HFF-Myc (cell line): ENCODE measurements at places on chromosomes 16 and 17.

- DNase-seq, result no peak
These were observed 363.4 kb downstream of the C16orf95 start for GRCh38 chr16:86953631-86954391.

- DNase-seq, result no peak
These were observed 13.9 kb downstream of the KDM8 start for GRCh38 chr16:27217256-27217655.

DNA sequence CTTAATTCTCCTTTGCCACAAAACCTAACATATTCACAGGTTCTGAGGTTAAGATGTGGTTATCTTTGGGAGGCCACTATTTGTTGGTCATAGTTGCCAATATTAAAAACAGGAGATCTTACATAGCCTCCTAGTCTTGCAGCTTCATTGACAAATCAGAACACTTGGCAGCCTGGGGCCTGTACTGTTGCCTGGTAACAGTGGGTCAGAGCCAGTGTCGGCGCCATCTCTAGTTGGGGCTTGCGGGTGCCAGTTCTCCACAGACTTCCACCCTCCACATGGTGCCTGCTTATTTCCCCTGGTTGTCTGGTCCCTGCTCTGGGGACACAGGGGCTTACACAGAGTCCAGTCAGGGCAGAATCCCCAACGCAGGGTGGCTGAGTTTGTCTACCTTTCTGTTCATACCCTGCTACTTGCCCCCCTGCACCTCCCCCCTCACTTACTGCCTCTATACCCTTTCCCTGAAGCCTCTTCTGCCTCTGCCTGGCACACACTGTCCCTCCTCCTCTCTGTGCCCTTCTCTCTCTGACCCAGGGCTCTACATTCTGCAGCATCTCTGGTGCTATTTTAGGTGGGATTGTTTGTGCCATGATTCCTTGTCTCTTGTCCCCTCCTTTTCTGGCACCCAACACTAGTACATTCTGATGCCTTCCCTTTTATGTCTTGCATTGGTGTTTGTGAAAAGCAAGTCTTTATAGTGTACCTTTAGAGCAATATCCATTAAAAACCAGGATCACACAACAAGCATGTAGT is 13.4 kb downstream of the EPN2 start:
- no peak for DNase-seq

DNA sequence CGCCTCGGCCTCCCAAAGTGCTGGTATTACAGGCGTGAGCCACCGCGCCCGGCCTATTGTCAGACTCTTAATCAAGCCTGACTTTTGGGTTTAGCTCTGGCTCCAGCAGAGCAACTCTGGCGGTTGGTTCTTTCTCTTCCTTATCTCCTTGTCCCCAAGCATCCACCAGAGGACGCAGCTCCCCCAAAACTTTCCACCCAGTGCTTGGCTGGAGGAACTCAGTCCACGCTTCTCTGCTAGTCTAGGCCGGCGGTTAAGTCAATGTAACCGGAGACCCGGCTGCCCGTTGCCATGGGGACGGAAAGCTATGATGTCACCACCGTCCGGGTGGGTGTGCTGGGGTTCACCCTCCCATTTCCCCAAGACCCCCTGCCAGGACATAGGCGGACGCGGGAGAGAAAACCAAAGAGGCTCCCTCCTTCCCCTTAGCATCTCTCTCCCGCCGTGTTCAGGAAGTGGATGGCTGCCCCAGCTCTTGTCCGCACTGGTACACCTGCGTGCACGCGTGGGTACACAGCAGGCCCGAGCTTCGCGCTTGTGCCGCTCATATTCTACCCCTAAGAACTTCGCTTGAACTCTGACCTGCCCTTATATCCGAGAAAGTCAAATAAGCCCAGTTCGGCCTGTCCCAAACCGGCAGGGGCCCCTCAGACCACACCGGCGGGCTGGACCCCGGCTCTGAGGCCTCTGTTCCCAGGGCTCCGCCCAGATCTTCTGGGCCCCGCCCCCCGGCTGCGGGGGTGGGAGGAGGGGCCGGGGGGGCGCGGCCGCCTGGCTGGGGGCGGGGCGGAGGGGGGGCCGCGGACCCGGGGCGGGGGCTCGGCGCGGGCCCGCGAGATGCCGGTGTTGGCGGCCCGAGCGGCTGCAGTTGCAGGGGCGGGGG is at the start of gene RND2:
TSS of gene RND2 (plus strand) at position 825 of the 883 bp plus-strand sequence. CDS start 117 bp downstream, outside the sequence.
- peak; percentile 95 for DNase-seq

- no peak for DNase-seq
These were observed 79.3 kb downstream of the ABCC12 start for GRCh38 chr16:48076455-48077012.

DNA sequence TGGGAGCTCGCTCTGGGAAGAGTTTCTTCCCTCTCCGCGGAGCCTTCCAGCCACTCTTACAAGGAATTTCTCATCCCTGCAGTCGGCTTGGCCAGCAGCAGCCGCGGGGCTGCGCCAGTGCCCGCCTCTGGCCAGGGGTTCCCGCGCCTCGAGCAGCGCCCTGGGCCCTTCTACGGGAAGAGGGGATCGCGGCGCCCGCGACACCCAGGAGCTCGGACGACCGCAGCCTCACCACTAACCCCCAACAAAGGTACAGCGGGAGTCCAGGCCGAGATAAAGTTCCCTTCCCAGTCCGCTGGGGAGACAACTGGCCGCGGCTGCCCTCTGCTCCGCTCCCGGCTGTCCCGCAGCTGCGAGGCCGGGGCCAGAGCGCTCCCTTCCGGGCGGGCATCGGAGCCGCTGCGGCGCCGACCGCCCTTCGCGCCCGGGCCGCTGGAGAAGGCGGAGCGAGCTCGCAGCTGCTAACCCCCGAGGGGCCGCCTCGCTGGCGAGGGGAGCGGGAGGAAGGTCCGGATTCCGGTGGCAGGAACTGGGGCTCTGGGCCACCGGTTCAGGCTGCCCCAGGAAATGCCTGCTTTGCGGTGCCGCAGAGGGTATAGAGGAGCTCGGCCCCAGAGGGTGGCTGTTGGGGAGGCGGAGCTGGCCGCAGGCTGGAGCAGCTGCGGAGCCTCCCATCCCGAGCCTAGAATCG is 3.6 kb upstream of the HS3ST3B1 start:
- no peak for DNase-seq

DNA sequence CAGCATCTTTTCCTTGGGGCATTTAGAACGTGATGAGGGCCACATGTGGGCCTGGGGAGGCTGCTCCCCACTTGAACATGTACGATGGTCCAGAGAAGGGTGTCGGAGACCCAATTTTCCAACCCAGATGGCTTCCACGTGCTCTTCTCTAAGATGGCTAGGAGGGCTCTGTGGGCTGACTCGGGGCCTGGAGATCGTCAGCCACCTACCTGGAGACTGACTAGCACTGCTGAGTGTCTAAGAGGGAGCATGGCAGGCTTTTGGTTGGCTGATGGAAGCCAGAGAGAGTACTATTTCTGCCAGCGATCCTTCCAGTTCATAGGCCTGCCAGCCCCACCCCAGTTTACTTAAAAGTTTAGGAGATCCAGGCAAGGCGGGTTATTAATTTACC is 60.2 kb upstream of the CLEC18A start:
- peak; percentile 22 for DNase-seq

GRCh38 chr17:30133197-30133596 is 16.6 kb downstream of the NSRP1 start:
- DNase-seq, result no peak

DNA sequence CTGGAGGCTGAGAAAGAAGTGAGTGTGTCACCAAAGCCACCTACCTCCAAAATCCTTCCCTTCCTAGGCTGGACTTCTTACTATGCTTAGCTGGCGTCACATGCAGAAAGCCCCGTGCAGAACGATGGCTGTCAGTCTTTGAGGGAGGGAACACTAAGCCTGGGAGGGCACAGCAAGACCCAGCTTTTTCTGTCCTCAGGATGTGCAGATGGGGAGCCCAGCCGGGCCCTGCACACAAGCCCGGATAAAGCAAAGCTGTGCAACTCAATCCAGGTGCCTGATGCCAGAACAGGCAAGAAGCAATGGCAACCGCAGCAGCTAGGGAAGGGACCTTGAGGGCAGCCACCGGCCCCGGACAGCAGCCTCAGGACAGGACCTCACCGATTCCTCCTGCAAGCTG is 13.9 kb upstream of the USP36 start:
- DNase-seq, result no peak

DNA sequence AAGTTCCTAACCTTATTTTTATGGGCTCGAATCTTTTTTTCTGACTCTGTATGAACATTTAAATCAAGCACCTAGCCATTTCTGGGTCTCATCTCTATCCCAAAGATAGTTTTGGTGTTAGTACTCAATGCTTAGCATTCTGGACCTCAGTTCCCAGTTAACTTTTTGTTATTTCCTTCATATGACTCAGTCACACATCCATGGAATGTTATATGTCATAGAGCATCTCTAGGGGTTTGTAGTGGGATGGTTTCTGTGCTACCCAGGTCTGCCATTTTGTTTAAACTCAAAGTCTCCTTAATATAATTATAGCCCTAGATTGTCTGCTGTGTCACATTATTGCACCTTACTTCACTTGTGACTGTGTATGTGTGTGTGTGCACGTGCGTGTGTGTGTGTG is 90.1 kb downstream of the EFCAB13 start:
- no peak for DNase-seq

DNA sequence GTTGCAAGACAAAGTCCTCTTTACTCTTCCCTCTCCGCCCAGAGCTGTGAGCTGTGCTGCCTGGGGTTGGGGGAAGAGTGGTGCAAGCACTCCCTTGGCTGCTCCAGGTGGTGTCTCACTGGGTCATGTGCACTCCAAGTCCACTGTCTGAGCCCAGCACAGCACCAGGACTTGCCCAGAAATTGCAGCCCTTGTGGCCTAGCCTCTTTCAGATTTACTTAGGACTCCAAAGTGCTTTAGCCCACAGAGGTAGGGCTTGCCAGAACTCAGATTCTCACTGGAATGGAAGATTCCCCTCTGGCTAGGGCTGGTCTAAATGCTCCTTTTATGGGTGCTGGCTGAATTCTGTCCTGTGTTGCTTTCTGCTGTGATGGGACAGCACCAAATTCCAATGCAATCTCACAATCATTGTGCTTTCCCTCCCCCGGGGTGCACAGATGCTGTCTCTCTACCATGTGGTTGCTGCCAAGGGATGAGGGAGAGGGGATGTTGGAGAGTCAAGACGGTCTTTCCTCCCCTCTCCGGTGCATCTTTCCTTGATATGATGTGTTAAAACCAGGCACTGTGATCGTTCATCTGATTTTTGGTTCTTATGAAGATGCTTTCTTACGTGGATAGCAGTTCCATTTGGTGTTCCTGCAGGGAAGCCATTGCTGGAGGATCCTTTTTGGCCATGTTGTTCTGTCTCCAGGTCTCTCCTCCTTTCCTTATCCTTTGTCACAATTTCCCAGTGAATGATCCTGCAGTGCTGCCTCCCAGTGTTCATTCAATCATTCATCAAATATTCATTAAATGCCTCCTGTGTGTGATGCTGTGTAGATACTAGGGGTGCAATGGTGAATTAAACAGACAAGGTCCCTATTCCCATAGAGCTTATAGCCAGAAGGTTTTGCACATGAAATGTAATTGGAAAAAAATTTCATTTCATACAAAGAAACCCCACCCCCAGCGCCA is 216.3 kb downstream of the SPECC1 start:
- no peak for DNase-seq

DNA sequence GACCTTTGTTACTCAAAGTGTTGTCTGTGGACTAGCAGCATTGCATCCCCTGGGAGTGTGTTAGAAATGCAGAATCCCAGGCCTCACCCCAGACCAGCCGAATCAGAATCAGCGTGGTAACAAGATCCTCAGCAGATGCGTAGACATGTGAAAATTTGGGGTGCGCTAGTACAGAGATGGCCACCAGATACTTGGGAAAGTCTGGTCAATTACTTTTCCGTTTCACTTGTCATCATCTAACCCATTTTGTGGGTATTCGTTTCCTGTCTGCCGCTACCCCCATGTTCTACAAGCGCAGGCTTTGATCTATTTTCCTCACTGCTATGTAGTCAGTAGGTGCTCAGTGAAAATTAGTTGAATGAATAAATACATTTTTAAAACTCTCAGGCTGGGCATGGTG is 33.1 kb upstream of the HERPUD1 start:
- DNase-seq, result no peak

DNA sequence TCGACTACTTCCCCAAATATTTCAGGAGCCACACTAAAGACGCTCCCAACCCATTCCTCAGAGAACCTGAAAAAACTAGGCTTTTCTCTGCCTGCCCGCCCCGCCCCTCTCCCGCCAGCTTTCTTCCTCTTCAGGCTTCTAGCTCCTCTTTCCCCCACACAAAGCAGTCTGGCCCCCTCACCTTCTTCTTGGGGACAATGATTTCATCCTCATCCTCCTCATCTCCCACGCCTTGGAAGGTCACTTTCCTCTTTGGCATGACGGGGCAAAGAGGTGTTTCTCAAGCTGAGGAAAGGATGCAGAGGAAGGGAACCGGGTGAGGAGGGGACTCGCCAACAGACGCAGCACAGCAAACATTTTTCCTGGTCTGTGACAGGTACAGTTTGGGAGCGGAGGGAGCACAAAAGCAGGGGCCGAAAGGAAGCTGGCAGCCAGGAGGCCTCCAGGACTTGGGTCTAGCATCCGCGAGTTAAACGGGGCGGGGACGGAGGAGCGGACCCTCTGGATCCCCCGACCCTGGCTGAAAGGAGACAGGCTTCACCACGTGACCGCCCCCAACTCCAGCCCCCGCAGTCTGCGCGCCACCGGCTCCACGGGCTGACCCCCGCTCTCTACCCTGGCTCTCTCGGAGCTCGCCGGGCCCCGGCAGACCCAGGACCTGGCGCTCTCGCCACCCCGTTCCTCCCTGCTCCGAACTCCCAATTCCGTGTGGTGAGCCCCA is 525 bp downstream of the CD2BP2 start:
- no peak for DNase-seq

- DNase-seq, result no peak
These were observed 31.6 kb upstream of the SLC12A3 start for GRCh38 chr16:56833243-56833970.

GRCh38 chr16:54846766-54847165 is 83.9 kb upstream of the IRX5 start:
- no peak for DNase-seq

- no peak for DNase-seq
These were observed 3.9 kb downstream of the HNF1B start for GRCh38 chr17:37740915-37741314.

DNA sequence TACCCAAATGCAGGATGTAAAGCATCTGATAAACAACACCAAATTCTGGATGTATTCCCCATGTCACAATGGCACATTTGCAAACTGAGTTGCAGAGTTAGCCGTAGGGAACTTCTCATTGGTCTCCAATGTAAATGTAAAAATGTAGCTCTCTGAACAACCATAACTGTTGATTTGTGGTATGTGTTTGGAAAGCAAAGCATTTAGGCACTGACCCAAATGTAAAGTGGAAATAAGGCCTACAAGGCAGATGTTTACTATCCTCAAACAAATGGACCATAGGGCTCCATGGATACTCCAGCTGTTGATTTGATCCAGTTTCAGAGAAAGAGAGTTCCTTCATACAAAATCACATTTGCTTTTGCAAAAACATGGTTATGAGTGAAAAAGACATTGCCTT is 223.0 kb upstream of the ELAC2 start:
- DNase-seq, result no peak
